Peyer's patch (tissue), 4 donors: ENCODE measurements at places on chromosomes 4 and X.

DNA sequence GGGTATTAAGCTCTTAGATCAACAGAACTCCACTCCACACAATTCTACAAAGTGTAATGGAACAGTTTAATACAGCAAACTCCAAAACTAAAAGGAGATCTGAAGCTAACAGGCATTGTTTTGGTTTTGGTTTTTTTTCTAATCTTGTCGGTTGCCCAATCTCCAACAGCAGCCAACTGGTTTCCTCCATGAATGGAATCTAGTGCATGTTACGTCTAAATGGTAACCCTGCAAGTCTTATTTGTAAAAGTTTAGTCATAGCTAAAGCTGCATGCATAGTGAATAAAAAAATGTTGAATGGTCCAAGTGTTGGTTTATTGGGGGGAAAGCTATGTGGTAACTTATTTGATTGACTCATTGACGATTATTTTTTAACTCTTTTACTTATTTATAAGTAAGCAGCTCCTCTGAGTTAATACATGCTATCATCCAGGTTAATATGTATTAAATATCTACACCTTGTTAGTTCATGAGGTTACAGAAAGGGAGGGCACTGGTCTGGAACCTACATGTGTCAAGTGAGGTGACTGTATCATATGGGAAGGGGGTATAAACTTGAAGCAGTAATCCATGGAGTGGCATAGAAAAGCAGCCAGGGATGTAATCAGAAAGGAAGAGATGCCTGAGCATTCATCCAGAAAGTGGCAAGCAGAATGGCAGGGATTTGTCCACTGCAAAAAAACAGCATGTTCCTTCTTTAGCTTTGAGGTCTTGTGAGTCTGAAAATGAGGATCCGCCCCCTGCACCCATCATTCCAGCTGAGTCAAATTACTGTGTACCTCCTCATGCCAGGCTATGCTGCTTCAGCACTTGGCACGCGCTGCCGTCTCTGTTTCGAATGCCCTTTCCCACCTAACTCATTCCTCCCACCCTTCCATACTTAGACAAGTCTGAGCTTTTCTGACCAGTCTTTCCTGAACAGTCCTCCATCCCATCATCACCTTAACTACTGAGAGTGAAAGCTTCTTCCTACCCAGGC, 81.7 kb downstream of the PDGFC start:
- DNase-seq: peak; percentile 47

DNA sequence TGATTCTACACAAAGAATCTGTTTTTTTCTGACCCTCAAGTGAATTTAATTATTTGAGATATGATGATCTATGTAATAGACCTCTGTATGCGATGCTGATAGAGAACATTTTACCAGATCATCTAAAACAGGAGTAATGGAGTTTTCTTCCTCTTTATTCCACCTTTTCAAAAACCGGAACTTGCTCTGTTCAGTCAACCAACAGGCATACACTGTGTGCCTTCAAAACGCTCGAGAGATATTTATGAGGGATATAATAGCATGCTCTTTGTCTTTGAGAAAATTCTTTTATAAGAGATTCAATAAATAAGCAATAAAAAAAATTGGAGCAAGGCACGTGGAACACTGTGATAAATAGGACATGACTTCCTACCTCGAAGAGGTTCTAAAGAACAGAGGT, 2.0 kb downstream of the NYX start:
- DNase-seq: no peak

GRCh38 chr4:111028795-111029194, 405.9 kb upstream of the PITX2 start:
- no peak for DNase-seq

GRCh38 chr4:687048-687970, 1.6 kb downstream of the SLC49A3 start:
- DNase-seq: peak; percentile 54

DNA sequence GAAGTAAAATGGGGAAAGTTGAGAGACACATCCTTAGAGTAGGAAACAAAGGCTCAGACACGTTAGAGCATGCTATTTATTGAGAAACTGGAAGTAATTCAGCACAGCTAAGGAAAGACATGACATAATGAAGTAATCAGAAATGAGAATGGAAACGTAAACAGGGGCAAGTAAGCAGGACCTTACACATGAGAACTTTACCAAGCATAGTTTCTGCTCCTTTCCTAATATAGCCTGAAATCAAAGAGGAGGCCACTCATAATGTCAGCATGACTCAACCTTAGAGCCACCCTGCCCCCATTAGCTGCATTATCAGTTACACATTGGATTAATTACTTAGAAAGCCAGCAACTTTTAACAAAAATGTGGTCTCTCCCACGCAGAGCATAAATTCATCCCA, 558.3 kb upstream of the GRIA3 start:
- no peak for DNase-seq

DNA sequence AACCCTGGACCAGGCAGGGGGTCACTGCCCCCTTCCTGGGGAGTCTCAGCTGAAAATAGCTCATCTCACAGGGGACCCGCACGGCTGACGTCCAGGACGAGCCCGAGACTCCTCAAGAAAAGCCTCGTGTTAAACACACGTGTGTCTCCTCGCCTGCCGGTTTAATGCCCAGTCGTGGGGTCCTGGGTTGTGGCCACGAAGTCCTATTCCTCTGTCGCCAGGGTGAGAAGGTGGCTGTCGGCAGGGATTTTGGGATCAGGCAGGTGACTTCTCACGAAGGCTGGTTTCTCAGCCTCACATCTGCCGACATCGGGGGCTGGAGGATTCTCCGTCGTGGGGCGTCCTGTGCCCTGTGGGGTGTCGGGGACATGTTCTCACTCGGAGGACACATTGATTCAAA, 44.3 kb upstream of the PPP2R3B start:
- DNase-seq: no peak
